ENCODE measurements at places on chromosomes 6 and 20.

DNA sequence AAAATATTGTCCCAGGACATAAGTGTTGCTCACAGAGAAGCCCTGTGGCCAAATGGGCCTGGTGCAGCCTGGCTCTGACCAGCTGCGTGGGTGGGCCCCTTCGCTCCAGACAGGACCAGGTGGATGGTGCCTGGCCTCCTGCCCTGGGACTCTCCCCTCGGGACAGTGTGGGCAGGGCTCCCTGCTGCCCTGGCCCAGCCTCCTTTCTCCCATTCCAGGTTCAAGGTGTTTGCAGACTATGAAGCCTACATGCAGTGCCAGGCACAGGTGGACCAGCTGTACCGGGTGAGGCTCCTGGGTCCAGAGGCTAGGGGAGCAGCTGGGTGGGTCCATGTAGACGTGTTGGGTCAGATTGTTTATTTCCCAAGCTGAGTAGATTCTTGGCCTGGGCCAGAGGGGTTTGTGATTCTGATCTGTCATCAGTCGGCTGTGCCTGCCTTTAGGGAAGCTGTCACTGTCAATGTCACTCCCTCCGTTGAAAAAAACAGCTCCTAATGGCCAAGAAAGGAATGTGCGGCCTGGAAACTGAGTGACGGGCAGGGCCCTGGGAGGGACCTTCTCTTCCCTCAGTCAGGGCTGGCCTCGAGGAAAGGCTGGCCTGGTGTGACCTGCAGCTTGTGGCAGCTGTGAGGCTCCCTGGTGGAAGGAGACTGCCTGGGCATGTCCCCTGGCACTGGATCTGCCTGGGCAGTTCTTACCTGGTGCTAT lies 47.7 kb downstream of the PYGB start:
- no peak for DNase-seq

GRCh38 chr6:142903812-142904211 lies 41.2 kb downstream of the HIVEP2 start:
- DNase-seq, result no peak

- DNase-seq, result no peak
Observed at GRCh38 chr6:27838945-27839625, 73.1 kb downstream of the OR2B2 start.

DNA sequence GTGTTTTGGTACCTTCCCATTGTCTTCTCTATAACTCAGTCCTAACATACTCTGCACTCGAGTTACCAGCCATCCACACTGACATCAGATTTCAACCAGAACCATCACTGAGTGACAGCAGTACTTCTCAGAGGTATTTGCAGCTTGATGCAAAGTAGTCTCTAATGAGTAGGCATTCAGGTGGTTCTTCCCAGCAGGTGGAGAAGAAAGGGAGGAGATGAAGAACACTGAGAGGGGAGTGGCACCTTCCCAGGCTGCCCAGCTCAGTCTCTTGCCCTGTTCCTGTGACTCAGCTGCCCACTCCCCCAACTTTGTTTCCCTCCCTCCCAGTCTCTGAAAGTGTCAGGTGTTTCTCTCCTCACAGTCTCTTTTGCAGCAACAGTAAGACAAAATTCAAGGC lies 38.7 kb upstream of the SMIM28 start:
- no peak for DNase-seq

- DNase-seq, result no peak
Observed at GRCh38 chr20:46299078-46299477, 9.2 kb downstream of the CDH22 start.

DNA sequence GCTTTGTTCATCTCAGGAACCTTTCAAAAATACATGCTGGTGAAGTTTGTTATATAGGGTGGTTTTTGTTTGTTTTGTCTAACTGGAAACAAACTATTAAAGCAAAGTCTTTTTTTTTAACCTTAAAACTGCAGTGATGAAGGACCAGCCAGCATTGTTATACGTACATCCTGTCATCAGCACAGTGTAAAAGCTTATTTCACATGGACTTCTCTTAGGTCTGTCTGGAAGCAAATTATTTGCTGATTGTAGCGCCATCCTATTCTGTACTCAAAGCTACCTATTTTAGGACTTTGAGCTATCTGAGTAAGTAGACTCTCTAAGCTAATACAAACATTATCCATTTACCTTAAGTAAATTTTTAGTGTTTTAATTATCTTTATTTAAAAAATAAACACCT lies 61.7 kb downstream of the SNX9 start:
- no peak for DNase-seq

DNA sequence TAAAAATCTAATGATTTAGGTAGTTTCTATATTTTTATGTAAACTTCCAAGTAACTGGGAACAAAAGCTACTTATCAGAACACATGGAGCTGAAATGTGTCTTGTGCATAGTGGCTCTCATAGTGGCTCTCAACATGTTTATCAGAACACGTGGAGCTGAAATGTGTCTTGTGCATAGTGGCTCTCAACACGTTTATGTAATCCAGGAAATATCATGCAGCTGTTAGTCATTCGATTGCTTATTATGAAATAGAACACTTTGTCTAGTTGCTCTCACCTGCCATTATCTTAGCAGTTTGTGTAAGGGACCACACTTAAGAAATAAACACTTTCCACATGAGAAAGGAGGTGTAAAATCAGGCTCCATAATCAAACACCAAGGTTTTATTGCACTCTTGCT lies 119.2 kb upstream of the ASCC3 start:
- DNase-seq, result no peak

DNA sequence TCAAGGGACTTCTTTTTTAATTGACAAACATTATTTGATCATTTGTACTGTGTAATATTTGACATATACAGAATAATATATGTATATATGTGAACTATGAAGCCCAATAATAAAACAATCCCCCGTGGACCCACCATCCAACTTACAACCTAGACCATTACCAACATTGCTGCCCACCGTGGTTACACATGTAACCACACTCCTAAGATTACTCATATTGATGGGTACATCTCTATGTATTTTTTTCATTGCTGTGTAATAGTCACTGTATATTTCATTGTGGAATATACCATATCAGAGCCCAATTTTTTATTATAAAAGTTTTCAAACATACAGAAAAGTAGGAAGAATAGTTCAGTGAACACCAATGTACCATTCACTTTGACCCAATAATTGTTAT lies 94.3 kb downstream of the RTN4IP1 start:
- no peak for DNase-seq

DNA sequence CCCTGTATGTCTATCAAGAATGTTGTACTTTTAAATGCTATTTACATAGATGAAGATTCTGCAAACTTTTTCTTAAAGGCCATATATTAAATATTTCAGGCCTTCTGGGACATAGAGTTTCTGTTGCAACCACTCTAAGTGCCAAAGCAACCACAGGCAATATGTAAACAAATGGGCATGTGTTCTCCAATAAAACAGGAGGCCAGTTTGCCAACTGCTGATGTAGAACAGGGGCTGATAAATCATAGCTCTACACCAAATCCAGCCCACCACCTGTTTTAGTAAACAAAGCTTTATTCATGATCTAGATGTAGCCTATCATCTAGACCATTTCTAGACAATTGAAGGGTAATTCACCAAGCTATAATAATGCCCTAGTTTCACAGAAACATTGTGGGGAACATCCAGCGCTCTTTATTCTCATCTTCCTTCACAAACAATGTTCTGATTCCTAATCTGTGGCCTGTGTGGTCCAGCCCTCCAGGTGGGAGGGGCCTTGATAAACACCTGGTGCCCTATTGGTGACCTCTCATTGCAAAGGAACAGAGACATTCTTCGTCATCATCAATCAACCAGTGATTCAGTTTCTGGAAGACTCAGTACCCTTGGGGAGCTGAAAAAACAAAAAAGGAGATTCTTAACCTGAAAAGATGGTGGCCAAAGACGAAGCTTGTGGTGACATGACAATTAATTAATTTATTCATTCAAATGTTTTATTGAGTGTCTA lies 80.2 kb downstream of the PREP start:
- DNase-seq, result no peak

DNA sequence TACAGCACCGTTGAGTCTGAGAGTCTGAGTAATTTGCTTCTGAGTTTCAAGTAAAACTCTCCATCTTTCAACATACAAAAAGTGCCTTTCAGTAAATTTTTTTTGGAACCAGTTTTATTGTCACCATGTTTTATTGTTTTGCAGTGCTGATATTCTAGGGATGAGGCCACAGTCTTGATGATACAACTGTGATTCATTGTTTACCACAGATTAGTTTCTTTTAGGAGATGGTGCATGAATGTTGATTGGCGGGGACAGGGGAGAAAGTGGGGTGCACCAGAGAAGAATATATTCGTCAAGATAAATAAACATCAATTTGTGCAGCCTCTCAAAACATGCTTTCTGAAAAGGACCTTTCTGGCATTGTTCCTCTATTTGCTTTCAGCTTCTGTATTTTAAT lies 109.0 kb downstream of the MCHR2 start:
- DNase-seq, result no peak

DNA sequence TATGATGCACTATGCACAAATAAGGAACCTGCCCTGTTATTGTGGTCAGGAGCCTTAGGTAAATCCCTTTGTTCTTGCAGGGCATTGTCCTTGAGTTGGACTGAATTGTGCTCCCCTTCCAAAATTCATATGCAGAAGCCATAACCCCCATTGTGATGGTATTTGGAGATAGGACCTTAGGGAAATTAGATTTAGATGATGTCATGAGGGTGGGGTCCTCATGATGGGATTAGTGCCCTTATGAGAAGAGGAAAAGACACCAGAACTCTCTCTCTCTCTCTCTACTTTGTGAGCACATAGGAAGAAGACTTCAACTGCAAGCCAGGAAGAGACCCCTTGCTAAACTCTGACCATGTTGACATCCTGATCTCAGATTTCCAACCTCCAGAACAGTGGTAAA lies 268.0 kb downstream of the LRFN2 start:
- no peak for DNase-seq

GRCh38 chr6:163298079-163298830 lies 116.3 kb upstream of the QKI start:
- no peak for DNase-seq

DNA sequence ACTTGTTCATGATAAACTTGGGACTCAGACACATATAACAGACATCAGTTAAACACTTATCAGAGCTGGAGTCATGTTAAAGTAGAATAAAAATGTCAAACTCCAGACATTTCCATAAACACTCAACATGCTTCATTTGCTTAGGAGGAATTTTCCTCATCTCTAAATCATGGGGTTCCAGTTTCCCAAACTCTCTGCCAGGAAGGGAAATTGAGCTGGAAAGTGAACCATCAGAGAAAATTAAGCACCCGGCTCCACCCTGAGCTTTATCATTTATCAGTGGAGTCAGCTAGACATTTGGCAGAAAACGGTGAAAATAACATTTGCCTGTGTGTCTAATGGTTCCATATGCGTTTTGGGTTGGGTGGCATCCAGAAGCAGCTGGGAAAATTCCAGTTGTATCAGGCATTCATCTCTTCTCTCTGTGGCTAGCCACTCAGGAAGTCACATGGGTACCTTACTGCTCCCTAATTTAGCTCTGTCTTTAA lies 25.3 kb upstream of the ZNFX1 start:
- no peak for DNase-seq

- DNase-seq, result no peak
Observed at GRCh38 chr6:52221302-52221701, 23.0 kb downstream of the IL17F start.

DNA sequence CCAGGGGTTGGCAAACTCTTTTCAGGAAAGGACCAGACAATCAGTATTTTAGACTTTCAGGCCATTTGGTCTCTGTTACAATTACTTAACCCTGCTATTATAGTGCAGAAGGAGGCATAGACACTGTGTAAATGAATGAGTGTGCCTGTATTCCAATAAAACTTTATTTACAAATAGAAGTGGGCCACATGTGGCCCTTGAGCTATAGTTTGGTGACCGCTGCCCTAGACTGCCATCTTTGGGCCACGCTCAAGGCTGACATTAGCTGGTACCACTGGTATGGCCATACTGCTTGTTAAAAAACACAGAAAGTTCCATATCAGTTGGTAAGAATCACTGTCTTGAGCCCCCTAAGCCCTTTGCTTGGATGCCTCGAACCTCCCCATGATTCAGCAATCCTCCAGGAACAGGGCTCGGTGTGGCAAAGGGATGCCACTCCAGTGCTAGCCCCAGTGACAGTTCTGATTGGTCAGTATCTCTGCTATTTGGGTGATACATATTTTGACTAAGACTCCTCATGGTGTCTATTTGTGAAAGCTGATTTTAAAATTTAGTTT lies 23.3 kb upstream of the SNRNP48 start:
- DNase-seq, result no peak

DNA sequence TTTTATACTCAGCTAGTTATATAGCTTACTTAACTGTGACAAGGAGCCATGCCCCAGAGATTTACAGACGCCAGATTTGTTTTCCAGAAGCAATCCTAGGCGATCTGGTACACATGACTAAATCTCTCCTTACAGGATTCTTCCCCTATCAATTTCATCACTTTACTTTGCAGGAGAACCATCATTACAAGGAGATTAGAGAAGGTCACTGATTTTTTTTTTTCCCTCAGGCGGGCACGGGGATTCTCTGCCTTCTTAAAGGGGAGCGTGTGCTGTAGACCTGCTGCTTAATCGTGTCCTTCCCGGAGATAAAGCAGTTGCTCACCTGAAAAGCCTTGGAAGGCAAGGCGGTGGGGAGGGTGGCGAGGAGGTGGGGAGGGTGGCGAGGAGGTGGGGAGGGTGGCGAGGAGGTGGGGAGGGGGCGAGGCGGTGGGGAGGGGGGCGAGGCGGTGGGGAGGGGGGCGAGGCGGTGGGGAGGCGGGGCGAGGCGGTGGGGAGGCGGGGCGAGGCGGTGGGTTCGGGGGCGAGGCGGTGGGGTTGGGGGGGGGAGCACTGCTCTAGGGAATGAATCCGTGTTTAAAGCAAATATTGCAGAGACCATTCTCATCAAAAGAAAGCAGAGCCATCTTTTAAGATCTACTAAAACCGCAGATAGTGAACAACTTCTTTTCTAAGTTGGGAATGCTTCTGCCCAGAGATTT lies 14.3 kb upstream of the MRAP2 start:
- no peak for DNase-seq

GRCh38 chr6:164911151-164911550 lies 398.3 kb downstream of the C6orf118 start:
- DNase-seq, result no peak

- DNase-seq, result no peak
Observed at GRCh38 chr6:164378330-164378729, 931.1 kb downstream of the C6orf118 start.

Measured in cerebellar nuclear complex (tissue), 1 donor.